Left ventricle myocardium superior (tissue), 1 donor: ENCODE measurements at places on chromosomes 3 and 15. TPM values are rescaled to one million over a fixed set of nuclear protein-coding genes. Genes with fewer than 3 reads are reported as not detected.

DNA sequence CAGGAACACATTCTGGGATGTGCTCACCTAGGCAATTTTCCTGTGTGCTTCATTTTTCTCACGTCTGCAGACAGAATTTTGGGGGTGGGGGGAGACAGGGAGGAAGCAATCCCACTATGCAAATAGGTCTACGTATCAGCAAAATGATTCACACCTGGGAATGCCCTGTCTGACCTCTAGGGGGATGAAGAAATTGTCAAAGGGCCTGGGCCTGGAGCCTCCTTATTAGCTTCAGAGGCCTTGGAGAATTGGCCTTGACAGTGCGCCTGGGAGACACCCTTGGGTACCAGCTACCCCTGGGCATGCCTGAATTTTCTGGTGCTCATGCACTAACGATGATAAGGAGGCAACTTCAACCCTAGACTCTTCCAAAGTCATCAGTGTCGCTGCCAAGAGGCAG, 207.5 kb downstream of the CADPS start:
- DNase-seq: no peak

Gene MEF2A
- 160 TPM for total RNA-seq

DNA sequence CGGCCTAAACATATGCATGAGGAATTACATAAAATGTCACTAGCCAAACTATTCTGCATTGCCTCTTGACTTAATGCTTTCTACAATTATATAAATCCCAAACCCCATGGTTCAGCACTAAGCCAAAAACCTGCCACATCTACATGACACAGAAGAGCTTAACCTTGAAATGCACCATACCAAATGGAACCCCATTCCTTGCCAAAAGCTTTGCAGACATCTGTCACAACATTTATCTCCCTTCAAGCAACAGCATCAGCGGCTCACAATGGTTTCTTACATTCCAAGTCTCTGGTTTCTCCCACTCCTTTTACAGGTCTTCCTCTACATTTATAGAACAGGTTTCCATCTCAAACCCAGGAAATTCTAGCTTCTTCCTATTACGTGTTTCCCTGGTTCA, 58.4 kb upstream of the GYG1 start:
- DNase-seq: no peak

DNA sequence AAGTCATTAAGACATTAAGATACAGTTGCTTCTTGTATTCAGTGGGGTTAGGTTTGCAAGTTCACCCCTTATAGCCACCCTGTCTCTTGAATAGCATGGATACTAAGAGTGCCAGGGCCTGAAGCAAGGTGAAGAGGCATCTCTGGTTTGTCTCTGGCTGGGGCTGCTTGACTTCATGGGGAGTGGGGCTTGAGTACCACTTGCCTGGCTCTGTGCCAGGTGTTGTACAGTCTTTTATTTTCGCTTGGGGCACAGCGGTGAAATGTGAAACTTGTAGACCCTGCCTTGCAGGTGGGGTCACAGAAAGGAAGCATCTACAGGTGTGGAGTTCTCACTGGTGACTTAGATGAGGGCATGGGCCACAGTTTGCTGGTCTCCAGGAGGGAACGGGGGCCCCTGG, 152.1 kb downstream of the PDE8A start:
- no peak for DNase-seq

GRCh38 chr3:26145769-26146168, 355.9 kb downstream of the OXSM start:
- DNase-seq: no peak

GRCh38 chr15:70723122-70723422, 40.3 kb downstream of the UACA start:
- DNase-seq: no peak

DNA sequence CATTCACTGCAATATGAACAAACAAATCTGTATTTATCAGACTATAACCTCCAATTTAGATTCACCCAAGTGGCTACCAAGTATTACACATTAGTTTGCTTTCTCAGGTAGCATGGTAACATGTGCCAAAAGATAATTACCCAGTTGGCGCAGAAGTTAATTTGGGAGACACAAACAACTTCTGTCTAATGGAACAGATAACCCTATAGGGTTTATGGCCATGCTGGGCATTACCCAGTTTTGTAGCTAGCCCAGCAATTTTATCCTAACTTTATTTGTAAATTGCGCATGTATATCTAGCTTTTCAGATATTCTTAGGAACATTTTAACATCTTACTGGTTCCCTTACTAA, 780 bp downstream of the RPL22L1 start:
- DNase-seq: no peak

- no peak for DNase-seq
Observed at GRCh38 chr3:58719684-58720083, 53.1 kb upstream of the FAM3D start.
